ENCODE measurements at places on chromosomes 7 and 10.

DNA sequence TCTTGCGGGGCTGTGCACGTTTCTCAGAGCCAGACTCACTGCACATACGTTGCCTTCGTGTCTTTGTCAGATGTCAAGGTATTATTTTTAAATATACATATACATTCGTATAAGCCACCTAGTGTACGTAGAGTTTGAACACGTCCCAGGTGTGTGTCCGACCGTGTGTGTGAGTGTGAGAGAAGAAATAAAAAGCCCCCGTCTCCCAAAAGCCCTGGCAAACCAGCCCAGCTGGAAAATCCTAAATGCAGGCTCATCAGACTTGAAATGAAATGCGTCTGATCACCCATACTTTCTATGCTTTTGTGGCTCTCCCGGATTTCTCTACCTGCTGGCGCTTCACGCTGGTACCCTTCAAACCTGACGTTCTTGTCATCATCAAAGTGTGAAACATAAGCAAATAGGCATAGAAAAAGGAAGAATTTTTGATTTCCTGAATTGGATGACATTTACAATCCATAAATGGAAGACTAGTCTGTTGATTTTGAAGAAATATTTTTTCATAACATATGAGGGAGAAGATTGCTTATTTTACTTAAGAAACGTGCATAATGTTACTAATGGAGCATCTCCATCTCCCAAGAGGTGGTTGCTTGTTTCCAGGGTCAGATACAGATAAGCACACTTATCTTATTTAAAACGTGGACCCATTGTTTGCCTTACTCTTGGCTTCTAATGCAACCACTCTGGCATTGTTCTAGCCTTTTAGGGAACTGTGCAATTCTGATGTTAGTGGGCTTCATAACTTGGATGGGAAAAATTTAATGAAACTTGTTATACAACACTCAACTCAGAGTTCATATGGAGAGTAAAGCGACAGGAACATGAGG lies 971 bp downstream of the PRKG1 start:
- no peak for DNase-seq

GRCh38 chr7:36652431-36652830 lies 71.9 kb downstream of the AOAH start:
- no peak for DNase-seq

GRCh38 chr10:51691135-51691534 lies 8.3 kb downstream of the CSTF2T start:
- no peak for DNase-seq

GRCh38 chr10:28480628-28480965 lies 52.3 kb upstream of the WAC start:
- DNase-seq: no peak

GRCh38 chr7:14841869-14842268 lies 60.7 kb downstream of the DGKB start:
- no peak for DNase-seq

DNA sequence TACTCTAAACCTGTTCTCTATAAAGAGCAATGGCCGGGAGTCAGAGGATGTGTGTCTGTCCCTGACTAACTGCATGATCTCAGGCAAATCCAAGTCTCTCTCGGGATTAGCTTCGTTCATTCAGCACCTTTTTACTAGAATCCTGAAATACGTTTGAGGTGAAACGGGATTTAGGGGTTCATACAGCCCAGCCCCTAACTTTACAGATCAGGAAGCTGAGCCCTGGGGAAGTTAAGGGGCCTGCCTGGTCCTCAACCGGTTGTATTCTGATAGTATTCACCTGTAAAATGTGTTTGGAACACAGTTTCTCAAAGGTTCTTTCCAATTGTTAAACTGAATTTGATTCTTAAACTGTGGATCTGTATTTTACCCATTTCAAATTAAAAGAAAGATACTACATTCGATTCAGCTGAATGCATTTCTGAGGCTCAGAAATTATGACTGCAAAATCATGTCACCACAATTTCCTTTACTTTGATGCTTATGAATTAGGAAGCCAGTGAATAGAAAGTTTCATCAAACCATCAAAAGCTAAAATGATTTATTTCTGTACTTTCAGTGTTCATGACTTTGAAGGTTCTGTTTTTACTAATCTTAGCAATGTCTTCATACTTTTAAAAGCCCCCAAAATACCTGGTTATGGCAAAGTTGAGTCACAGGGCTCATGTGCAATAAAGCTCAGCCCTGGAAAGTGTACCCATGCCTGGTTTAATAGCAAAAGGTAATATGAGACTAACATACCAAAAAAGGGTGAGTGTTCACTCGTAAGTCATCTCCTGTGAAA lies 28.9 kb upstream of the EZH2 start:
- DNase-seq: no peak

GRCh38 chr10:117373823-117374505 lies 1.3 kb downstream of the PDZD8 start:
- DNase-seq: peak; percentile 16

GRCh38 chr7:112986256-112987031 lies 100.2 kb downstream of the GPR85 start:
- no peak for DNase-seq

DNA sequence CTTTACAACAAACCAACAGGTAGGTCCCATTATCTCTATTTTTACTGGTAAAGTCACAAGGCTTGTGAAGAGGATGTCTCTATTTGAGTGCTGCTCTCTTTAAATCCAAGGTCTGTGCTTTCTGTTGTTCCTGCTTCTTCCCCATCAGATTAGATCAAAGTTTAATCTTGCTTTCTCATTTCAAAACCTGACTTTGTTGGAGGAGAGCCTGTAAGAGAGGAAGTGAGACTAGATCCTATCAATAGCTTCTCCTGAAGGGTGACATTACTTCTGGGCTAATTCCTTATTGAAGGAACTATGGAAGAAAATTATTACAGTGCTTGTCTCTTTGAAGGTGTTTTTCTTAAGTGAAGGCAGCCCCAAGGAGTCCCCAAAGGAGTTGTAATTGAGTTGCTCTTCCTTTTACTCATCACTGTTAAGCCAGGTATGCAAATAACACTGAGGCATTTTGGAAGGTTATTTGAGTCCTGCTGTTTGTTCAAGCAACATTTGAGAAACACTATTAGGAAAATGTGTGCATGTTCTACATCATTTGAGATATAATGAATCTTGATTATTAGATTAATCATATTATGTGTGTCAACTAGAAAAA lies 146.2 kb upstream of the MBL2 start:
- no peak for DNase-seq

GRCh38 chr7:158021836-158022235 lies 565.8 kb downstream of the PTPRN2 start:
- no peak for DNase-seq

DNA sequence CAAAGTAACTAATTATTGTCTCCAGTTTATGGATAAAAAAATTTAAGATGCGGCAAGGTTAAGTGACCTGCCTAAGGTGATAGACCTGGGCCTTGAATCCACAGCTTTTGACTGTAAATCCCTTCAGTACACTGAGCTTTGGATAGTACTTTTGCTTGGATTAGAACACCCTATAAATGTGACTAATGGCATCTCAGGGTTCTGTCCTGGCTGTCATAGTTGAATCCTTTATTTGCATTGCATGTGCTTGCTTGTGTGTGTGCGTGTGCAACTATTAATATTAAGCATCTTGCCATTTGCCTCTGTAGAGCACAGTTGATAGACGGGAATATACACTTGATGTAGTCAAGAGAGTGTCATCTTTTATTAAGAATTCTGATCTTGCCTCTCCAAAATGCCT lies 228.0 kb downstream of the AUTS2 start:
- no peak for DNase-seq

DNA sequence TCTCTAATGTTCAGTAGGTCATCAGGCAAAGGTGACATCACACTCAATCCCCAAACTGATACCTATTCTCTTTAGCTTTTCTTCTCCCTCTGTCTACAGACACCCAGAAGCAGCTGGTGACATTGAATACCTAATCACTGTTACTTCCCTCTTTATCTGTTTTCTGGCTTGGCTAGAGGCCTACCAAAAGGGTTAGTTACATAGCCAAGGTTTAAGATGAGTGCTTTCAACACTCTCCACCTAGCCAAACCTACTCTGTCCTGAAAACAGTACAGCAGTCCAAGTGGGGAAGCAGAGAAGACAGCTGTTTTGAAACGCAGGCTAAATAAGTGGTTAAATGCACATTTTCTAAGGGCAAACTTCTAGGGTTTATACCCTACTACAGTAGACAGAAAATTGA lies 39.4 kb downstream of the CCNJ start:
- no peak for DNase-seq

DNA sequence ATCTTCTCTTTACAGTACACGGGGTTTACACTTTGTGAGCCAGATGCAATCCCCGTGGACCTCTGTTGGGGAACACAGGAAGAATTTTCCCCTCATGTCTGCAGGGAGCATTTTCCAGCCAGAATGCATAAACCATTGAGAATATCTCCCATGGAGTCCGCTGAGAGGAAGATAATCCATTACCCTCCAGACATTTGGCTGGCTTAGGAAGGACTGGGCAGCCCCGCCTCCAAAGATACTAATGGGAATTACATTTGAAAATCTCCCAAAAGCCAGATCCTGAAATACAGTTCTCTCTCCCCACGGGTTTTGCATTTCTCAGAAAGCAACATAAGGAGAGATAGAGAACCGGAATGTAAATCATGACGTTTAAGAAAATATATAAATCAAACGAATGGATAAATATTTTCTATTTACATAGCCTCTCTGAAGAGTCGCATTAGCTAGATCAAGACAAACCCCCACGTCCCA lies 53.5 kb downstream of the TRIL start:
- no peak for DNase-seq

GRCh38 chr10:71312811-71313789 lies 6.0 kb upstream of the SLC29A3 start:
- no peak for DNase-seq

DNA sequence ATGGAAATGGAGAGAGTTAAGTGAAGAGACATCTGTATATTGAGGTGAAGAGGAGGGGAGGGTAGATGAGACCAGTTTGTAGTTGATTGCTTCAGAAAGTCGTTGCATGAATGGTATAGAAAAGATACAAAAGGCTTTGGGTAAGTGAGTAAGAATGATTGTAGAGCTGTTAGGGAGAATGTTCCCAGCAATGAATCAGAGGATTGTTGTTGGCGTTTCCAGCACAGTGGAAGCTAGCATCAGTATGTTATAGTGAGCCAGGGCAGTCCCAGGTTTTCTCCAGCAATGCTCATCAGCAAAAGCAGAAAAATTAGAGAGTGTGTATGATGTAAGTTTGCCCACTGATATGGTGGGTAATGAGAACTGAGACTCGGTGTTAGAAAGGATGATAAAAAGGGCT lies 15.4 kb upstream of the CDK6 start:
- no peak for DNase-seq

DNA sequence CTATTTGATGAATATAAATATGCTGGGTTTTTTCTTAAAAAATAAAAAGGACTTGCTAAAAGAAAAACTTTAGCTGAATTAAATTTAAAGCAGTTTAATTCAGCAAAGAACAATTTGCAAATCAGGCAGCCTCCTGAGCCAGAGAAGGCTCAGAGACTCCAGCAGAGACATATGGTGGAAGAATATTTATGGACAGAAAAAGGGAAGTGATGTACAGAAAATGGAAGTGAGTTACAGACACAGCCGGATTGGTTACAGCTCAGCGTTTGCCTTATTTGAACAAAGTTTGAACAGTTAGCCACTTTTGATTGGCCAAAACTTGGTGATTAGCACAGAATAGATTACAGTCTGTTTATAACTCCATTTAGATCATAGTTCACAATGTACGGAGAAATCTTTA lies 110.3 kb downstream of the GAD2 start:
- DNase-seq: no peak

GRCh38 chr7:123748171-123748733 lies 551 bp downstream of the WASL start:
- peak; percentile 6 for DNase-seq

- DNase-seq: no peak
These were observed 56.3 kb downstream of the MTERF1 start for GRCh38 chr7:91824201-91824600.

- DNase-seq: no peak
These were observed 1.4 kb downstream of the CPA4 start for GRCh38 chr7:130294314-130294713.

DNA sequence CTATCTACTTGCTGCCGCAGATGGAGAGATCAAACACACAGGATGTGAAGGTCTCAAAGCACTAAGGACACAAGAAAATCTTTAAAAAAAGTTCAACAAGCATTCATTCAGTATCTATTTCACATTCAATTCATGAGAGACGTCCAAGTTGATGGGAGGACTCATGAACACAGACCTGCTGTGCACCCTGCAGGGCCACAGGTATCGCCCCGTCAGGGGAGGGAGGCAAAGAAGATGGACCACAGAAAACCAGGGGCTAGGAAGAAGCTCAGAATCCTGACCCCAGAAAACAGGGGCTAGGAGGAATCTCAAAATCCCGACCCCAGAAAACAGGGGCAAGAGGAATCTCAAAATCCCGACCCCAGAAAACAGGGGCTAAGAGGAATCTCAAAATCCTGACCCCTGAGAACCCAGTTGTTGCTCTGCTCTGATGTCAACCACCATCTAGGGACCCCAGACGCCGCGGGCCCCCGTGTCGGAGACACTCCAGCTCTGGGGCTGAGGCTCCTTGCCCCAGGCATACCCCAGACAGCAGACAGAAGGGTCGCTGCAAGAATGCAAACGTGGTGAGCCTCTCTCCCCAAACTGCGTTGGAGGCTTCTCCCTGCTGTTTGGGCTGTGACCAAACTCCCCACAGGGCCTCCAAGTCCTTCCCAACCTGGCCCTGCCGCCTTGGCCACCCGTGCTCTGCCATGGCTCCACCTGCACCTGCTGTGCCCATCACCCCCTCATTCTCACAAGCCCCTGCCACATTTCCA lies 197.6 kb downstream of the DIP2C start:
- no peak for DNase-seq

GRCh38 chr10:90125456-90126255 lies 424.3 kb downstream of the KIF20B start:
- DNase-seq: no peak

- DNase-seq: no peak
These were observed 154.8 kb upstream of the PRSS58 start for GRCh38 chr7:142412551-142413193.

DNA sequence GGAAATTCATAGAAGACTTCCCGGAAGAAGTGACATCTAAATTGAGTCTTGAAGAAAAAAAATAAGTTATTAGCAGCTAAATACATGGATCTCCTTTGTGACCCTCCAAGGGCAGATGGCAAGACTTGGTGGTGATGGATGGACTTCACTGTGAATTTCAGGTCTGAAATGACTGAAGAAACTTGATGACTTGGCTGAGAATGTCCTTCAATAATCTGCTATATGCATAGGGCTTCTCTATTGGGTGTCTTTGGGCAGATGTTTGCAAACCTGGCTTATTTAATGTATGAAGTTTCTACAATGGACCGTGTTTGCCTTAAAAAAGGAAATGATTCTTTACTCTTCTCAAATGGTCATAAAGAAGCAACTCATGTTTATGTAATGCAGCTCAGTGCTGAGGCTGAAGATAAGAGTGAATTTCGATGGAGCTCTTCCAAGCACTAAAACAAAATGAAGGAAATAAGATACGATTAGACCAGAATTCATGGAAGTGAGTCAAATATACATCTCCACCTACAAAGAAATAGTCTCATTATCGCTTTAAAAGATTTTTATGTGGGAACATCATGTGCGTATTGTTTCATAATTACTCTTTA lies 116.6 kb upstream of the WDR11 start:
- no peak for DNase-seq

Data from stimulated activated CD8-positive, alpha-beta memory T cell treated with anti-CD3 and anti-CD28 coated beads, Interleukin-2, amount 100 ng/mL, for 48 hours (primary cell).